ENCODE measurements at places on chromosomes 3 and 15.

DNA sequence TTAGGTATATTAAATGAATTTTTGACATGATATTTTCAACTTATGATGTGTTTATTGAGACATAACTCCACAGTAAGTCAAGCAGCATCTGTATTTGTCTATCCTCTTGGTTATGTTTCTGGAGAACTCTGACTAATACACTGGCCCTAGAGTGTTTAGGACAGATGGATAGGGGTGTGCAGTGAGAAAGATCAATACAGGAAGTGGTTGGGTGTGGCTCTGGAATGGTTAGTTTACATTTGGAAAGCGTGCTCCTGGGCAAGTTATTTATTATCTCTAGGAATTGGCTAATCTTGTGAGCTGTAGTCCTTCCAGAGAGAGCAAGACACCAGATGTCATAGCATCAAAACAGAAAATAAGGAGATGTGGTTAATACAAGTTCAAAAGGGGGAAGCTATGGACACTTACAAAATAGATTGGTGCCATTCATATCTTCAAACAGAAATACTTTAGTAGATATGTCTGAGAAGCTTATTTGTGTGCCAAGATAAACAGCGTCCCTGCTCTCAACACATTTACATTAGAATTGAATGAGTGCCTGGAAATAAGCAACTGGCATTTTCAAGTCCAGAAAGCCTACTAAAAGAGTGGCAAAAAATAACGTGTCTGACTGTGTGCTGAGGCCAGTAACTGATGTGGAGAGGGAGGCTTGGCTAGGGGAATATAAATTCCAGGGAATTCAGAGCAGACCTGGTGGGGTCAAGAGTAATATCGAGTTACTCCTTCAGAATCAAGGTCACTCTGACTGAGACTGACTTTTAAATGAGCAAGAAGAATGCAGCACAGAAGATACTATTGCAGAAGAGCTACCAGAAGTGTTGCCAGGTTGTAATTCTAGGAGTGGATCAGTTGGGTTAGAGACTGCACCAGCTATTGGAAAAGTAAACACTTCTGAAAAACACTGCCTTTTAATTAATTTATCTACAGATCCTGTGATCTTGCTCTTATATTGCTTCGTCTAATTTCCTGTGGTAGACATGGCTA is 33.4 kb upstream of the PLAAT1 start:
- peak; percentile 25 for DNase-seq

- DNase-seq: no peak
Observed at GRCh38 chr15:62231856-62232255, 66.8 kb upstream of the C2CD4B start.

DNA sequence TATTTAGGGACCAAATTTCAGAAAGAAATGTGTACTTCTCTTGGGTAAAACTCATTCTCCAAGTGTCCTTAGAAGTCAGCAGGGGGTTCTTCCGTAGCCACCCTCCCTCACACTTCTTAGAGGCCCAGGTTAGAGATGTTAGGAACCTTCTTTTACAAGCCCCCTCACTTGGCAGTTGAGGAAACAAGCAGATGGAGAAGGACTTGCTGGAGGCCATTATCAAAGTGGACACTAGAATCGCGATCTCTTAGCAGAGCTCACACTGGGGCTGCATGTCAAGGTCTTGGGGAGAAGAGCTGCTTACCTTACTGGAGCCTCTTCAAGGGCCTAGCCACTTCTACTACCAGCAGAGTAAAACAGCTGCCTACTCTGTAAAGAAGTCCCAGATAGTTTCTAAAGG is 69.4 kb upstream of the POLG start:
- no peak for DNase-seq

- DNase-seq: peak; percentile 79
Observed at GRCh38 chr15:23566071-23566554, 639 bp downstream of the MKRN3 start.

DNA sequence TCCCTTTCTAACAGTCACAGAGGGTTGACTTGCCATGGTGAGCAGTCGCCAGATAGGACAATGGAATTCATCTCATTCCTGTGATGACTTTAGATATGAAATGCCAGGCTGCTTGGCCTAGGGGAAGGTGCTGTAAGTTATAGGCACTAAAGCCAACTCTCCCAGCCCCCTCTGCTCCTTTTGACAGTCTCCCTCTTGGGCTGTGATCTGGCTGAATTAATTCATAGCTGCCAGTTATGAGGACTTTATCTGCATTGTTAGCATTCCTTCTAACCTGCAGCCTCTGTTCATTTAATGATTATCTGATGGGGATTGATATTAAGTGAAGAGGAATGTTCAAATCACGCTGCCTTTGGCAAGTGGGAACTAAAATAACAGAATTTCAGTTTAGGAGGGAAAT is 427.1 kb upstream of the RASGRP1 start:
- no peak for DNase-seq

DNA sequence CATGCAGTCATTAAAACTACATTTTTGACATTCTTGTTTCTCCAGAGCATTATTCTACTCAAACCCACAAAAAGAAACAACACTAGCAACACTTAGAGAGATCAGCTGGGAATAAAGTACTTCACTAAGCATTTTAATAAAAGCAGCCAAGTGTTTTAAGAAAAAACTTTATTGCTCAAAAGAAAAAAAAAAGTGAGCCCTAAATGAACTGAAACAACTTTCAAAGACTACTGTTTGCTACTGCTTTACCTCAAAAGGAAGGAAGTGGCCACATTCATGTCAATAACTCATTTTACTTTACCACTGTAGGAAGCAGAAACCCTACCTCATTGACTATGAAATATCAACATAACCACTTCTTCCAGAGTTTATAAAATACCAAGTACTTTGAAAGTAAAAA is 91.3 kb downstream of the UACA start:
- no peak for DNase-seq

DNA sequence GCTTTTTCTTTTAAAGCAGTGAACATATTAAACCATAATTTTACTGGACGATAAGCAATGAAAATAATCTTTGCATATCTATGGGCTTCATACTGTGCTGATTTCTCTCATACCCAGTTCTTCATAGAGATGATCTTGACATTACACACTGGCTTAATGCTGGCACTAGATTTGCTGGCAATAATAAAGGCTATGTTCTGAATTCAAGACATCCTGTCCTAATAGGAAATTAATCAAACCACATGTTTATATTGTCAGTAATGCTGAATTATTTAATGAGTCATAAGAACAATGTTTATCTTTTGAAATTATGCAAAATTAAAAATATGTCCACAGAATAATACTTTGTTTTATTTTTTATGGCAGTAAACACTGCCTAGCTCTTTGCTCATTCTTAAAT is 643.2 kb downstream of the OTOL1 start:
- DNase-seq: no peak

DNA sequence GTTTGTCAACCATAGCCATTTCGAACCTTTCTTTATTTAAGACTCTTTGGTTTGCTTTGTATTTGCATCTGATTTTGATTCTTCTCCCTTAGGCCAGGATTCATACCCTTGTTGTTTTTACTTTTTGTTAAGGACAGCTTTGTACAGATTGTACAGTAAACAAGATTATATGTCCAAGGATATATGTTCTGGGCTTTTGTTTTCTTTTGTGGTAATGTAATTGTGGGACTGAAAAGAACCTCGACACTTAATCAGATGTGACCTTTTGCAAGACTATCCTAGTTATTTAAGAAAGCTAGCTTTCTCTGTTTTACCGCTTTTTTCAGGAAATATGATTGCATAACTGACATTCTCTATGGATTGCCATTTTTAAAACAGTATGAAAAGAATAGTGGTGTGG is 67.0 kb upstream of the SAMMSON start:
- no peak for DNase-seq

DNA sequence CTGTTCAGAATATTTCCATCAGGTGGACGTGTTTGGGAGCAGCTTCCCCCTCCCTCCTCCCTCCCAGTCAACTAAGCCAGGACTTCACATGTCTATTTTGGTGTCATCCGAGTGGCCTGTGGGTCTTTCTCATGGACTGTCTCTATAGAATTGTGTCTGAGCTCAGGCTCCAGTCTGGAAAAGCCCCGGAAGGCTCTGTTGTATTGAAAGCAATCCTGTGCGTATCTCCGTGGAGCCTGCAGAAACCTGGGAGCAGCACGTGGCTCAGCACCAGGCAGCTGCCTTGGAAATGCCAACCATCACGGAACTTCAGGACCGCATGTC is 25.2 kb downstream of the COLQ start:
- DNase-seq: no peak

DNA sequence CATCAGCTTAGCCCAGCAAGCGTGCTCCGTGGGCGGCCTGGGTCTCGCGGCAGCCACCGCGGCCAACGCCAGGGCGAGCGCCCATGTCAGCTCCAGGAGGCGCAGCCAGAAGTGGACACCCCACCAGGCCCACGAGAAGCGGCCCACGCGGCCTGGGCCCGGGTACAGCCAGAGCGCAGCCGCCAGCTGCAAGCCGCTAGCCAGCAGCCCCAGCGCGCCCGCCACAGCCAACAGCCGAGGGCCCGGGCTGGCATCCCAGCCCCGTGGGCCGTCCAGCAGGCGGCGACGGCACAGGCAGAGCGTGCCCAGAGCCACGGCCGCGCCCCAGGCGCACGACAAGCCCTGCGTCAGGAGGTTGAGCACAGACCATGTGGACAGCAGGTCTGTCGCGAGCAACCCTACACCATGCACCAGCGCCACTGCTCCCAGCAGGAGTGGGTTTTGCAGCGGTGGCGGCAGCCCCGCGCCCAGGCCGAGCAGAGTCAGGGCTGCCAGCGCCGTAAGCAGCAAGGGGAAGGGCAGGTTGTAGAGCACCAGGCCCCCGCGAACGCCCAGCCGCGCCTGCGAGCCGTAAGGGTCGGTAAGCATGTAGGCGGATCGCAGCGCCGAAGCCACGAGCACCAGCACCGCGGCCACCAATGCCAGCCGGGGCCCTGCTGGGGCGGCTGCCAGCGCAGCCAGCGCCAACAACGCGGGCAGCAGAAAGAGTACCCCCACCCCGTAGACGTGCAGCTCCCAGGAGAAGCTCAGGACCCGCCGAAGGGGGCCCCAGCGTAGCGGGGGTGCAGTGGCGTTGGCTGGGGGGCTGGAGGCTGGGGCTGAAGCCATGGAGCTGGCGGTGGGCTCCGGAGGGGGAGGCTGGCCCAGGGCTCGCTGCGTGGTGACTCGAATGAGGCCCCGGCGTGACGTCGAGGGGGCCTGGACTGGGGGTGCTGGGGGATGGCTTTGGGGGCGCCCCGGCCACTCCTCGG is 4.9 kb downstream of the PRRT3 start:
- peak; percentile 39 for DNase-seq

DNA sequence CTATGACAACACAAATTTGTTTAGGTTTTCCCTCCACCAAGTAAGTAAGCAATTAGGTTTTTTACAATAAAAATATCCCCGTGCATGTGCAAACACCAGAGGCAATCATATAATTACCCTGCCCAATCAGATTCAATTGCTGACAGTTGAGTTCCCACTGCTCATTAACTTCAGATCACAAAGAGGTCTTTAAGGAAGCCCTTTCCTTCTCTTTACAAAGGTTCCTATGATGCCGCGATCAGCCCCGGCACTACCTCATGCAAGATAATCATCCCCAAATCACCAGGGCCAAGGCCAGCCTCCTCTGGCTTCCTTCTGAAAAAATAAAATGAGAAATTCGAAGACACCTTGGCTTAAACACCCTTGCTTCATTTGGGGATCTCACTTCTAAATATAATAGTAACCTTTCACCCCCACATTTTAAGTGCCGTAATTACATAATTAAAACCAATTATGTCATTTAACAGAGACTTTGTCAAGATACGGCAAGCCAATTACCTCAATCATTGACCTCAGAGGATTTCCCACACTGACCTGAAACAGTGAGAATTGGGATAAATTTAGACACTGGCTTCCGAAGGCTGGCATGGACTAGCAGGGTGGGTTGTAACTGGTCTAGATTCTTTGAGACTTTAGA is 121.3 kb upstream of the WNT5A start:
- peak; percentile 47 for DNase-seq

DNA sequence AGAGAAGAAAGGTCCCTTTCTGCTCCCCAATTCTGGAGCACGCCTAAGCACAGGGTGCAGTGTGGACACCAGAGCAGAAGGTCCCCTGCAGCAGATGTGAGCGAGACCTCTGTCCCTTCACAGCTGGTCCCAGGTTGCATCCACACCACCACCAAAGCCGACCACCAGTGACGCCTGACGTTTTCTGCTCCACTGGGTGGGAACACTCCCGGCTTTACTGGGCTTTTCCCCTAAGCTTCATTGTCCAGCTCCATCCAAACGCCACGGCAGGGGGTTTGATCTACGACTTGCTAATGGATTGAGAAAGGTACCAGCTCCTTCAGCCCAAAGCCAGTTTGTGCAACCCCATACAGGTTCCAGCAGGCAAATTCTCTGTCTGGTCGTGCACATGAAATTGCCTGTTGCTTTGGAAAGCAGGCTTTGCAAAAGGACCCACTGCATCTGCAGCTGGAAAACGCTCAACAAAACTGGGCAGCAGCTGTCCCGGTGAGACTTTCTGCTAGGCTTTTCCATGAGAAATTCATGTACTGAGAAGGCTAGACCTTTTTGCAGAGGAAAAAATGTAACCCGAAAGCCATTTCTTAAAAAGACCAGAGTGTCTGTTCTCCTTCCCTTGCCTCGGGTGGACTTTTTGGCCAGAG is 31.1 kb downstream of the ADAMTS17 start:
- DNase-seq: no peak

DNA sequence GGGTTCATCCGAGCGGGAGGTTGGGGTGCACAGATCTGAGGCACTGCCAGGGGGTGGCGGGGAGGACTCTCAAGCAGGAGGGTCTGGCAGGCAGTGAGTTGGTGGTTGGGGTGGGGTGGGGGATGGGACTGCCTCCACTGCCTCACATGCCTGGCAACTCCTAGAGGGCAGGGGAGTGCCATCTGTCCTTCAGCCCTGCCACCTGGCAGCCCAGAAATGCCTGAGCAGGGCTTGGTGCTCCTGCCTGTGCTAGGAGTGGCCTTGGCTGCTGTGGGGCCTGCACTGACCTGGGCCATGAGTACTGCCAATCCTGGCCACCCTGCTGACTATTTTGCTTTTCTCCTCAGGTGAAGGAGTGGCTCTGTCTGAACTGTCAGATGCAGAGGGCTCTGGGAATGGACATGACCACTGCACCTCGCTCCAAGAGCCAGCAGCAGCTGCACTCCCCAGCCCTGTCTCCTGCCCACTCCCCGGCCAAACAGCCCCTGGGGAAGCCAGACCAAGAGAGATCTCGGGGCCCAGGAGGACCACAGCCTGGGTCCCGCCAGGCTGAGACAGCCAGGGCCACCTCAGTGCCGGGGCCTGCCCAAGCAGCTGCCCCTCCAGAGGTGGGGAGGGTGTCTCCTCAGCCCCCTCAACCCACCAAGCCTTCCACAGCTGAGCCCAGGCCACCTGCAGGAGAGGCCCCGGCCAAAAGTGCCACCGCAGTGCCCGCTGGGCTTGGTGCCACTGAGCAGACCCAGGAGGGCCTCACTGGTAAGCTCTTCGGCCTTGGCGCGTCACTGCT is 32.0 kb upstream of the APEH start:
- DNase-seq: no peak

DNA sequence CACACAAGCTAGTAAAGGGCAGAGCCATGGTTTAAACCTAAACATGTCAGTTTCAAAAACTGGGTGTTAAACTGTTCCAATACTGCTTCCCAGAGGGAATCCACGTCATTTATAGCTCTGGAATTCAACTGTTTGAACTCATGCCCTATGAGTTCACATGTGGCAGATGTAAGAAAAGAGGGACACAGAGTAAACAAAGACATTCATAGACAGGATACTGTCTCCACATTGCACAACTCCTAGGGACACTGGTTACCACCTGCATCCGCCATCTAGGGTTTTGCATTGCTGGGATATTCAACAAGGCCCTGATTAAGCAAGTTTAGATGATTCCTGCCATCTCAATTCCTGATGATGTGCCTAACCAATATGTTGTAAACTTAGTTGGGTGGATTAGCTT is 134.1 kb upstream of the COL8A1 start:
- no peak for DNase-seq

Measured in NCI-H1105 (cell line).